ENCODE measurements at places on chromosomes 3 and 15.

DNA sequence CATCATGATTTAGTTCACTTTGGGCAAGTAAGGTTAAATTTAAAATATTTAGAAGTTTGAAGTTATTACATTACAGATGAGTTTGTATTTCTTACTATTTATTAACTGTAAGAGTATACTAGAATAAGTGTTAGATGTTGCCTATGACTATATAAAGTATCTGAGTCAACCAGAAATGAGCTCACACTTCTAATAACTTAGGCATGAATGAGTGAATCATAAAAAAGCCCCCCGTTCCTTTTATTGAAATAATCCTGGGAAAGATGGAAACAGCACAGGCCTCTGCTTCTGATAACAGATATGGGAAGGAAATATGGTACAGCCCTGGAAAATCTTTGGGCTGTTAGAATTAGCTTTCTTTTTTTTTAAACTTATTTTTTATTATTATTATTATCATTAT lies 66.6 kb upstream of the TGFBR2 start:
- no peak for DNase-seq

- no peak for DNase-seq
Observed at GRCh38 chr15:75785771-75786574, 57.3 kb upstream of the UBE2Q2 start.

GRCh38 chr3:59081071-59081470 lies 31.2 kb upstream of the CFAP20DC start:
- no peak for DNase-seq

- DNase-seq = no peak
Observed at GRCh38 chr3:105730801-105731354, 137.9 kb downstream of the CBLB start.

DNA sequence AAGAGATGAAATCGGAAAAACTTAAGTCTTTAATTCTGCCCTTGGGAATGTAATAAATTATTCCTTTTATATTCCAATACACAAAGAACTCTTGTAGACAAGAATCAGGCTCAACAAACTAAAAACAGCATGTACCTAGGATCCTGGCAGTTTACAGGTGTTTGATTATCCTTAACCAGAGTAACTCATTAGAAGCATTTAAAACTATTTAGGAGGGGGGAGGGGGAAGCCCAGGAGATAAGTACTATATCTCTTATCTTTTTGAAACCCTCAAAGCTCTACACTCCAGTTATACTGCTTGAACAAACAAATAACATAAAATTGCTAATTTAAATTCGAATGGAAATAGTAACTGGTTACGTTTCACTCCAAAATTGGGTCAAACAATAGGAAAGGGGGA lies 1.9 kb downstream of the CNBP start:
- no peak for DNase-seq

GRCh38 chr3:58670506-58671135 lies 4.0 kb upstream of the FAM3D start:
- DNase-seq = no peak

DNA sequence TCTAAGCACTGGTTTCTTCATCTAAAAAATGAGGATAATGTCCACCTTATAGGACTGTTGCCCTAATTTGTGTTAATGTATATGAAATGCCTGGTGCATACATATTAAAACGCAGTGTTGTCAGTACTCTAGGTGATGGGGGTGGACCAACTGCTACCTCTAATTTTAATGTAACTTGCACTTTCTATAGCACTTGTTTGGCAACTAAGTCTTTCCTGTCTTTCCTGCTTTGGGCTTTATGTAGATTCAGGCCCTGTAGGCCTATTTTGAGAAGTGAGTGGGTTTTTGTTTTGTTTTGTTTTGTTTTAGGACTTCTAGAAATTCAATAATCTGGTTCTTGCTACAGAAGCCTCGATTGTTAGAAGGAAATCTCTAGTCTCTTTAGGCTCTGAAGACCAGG lies 21.2 kb downstream of the SLC7A14 start:
- DNase-seq = no peak

- no peak for DNase-seq
Observed at GRCh38 chr3:116254541-116254940, 190.7 kb downstream of the LSAMP start.

DNA sequence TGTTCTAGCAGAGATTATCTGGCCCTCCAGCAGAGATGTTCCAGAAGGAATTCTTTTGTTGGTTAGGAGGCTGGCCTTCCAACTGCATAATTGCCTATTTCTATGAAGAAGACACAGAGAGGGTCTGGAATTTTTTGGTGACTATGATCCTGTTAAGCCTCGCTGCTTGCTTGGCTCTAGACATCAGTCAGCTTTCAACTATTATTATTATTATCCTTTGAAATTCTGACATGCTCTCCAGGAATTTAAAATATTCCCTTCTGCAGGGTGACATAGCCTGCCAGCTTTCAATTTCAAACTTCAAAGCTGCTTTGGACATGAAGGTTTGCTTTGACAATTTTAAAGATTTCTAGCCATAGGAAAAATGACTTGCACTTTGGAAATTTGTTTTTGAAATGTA lies 26.3 kb upstream of the ZNF148 start:
- DNase-seq = no peak

GRCh38 chr15:69524296-69524695 lies 71.7 kb downstream of the RPLP1 start:
- no peak for DNase-seq

DNA sequence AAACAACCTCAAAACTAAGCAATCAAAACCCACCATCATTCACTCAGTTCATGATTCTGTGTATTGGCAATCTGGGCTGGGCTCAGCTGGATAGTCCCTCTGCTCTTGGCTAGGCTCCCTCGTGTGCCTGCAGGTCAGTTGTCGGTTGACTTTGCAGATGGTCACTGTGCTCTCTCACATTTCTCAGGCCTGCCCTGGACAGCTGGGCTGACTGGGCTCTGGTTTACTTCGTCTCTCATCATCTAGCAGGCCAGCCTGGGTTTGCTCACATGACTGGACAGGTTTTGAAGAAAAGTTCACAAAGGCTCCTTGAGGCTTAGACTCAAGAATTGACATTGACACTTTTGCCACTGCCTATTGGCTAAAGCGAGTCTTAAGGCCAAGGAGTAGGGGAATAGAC lies 105.0 kb upstream of the CTNNB1 start:
- no peak for DNase-seq

- DNase-seq = no peak
Observed at GRCh38 chr3:32954506-32954905, 3.1 kb downstream of the CCR4 start.

GRCh38 chr3:195178124-195178910 lies 92.6 kb downstream of the XXYLT1 start:
- no peak for DNase-seq

DNA sequence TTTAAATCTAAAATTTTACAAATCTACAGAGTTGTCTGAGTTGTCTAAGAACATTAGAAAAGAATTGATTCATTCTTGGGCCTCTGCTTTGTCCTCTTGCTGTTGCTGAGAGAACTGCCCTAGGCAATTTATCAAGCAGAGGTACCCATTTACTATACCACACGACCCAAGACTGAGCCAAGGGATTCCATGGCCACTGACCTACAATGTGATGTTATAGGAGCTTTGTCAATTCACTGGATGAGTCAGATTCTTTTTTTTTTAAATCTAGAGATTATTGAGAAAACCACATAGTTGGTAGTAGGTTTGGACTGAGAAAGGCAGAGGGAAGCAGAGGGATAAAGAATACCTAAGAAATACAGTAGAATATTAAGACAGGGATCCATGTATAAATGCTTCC lies 55.3 kb downstream of the TRAT1 start:
- DNase-seq = no peak

DNA sequence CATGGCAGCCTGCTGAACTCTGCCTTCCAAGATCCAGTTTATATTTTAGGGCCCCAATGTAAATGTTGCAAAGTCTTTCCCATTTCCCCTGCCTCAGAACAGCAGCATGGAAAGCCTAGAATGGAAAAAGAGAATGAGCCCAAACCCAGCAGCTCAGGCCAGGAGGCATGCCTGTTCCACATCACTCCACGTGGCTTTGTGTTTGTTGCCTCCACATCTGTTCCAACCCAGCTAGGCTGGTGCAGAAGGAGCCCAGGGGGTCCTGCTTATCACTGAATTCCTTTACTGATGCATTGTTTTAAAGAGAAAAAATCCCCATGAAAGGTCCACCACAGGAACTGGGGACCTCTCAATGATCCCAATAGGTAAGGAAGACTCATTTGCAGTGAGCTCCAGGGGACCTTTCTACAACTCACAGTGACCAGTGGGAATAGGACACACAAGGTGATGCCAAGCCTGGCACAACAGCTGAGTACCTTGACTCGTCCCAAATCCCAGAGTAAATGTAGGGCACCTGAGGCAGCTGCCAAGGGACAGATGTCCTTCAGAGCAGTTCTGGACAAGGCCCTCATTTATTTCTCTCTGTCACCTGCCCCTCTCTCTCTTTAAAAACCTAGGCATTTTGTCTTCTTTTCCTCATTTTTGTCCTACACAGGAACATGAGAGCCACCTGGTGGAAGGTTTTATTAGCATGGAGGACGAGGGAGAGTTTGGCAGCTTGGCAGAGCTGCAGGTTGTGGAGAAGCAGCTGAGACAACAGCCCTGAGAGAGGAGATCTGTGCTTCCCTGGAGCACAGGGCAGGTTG lies 41.7 kb upstream of the ADAMTS17 start:
- no peak for DNase-seq

DNA sequence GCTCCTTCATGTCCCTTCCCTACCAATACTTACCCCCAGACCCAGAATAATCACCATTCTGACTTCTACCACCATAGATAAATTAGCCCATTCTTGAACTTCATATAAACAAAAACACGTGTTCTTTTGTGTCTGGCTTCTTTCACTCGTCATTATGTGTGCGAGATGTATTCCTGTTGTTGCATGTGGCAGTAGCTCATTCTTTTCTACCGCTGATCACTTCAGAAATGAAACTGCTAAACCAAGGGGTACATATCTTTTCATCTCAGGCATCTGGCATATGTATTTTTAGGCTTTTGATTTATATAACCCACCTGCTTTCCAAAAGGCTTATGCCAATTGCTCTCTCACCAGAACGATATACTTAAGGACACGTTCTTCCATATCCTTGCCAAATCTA lies 13.8 kb upstream of the SCG3 start:
- no peak for DNase-seq

DNA sequence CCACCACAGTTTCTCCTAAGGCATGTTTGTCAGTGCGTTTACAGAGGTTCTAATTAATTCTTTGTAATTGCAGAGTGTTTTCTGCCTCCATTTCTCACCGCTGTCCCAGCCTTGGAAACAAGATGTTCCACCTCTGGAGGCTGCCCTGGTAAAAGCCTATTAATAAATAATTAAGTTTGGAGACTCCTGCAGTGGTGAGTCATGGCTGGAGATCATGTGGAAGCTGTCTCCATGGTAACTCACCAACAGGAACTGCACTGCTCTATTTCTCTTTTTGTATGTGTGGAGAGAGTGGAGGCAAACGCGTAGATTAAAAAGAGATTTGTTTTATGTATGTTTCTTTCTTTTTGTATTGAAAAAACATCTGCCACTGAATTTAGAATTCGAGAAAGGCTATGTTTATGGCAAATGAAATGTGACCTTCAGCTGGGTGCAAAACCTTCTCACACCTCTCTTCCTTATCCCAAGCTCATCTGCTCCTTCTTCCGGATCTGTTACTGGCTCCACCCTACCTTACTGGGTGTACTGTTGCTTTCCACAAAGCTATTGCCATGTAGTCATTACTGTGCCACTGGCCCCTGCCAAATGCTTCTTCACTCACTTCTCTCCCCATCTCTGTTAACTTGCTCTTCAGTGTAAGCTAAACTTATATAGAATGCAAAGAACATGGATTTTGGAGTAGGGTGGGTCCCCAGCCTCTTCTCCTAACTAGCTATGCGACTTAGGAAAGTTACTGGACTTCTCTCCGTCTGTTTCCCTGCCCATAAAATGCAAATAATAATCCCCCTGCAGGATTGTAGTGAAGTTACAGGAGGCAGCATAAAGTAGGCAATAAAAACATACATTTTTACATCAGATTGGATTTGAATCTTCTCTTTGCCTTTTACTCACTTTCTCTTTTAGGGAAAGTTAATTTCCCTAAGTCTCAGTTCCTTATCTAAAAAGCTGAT lies 778.5 kb downstream of the NTRK3 start:
- no peak for DNase-seq

- no peak for DNase-seq
Observed at GRCh38 chr3:122825460-122825859, 30.6 kb downstream of the SLC49A4 start.

GRCh38 chr15:91055548-91056331 lies 33.3 kb upstream of the VPS33B start:
- DNase-seq = no peak

- DNase-seq = no peak
Observed at GRCh38 chr15:96595951-96596350, 265.5 kb downstream of the NR2F2 start.

DNA sequence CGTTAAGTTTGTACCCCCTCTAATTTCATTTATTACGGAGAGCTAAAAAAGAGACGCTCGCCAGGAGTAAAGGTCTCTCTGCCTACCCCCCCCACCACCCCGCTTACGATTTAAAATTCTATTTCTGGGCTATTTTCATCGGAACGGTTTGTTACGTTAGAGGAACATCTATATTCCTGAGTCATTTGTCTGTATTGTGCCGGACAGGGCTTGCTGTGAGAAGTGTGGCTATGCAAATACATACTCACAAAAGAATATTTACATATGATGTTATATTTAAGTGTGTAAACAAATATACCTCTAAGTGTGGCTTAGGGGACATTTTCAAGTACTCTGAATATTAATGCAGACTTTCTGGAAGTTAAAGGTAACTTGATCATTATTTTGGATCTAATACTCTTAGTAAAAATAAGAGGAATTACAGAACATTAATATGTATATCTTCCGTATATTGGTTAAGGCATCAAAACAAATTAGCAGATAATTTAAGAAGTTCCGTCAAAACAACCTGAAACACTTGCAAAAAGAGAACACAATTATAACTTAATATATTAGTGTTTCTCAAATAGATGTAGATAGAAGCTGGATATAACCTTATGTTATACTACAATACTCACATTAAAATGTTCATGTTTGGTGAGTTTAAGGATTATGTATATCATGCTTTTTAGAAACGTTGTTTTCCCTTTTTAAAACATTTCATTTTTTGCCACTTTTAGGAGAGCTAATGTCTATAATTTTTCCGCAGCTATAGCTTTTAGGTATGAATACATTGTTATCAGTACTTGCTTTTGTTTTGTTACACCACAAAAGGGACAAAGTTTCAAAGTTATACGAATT lies 1.6 kb upstream of the SHOX2 start:
- no peak for DNase-seq

DNA sequence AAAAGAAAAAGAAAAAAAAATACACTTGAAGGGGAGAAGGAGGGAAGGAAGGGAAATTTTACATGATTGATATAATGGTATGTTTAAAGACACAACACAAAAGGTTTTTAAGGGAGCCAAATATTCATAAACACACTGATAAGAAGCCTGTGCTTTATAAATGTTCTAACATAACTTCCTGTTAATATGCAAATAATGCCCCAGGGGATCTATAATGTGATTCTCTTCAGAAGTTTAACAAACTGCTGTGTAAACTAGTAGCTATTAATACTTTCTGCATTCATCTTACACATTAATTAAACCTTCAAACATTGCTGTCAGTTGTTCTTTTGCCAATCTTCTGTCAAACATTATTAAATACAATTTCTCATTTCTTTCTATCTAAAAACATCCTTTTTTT lies 231.6 kb downstream of the TJP1 start:
- DNase-seq = no peak
